ENCODE measurements at places on chromosomes 1 and 21.

GRCh38 chr1:94701796-94702441 is 118.2 kb upstream of the SLC44A3 start:
- no peak for DNase-seq

GRCh38 chr1:108814343-108815125 is 42.4 kb downstream of the AKNAD1 start:
- no peak for DNase-seq

DNA sequence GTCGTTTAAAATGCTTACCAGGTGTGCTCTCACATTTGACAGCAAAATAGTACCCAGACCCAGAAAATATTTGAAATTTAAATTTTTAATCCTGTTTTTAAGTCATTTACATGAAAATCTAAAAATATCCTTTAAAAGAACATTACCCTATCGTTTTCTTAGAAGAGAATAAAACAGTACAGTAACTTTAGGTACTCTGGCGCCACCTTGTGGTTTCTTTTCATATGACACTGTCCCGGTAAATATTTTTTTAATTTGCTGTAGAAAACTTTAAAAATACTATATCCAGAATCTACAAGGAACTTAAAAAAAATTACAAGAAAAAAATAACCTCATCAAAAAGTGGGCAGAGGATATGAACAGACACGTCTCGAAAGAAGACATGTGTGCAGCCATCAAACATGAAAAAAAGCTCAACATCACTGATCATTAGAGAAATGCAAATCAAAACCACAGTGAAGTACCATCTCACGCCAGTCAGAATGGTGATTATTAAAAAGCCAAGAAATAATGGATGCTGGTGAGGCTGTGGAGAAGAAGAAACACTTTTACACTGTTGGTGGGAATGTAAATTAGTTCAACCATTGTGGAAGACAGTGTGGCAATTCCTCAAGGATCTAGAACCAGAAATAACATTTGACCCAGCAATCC is 129.2 kb downstream of the RGS21 start:
- peak; percentile 28 for DNase-seq

DNA sequence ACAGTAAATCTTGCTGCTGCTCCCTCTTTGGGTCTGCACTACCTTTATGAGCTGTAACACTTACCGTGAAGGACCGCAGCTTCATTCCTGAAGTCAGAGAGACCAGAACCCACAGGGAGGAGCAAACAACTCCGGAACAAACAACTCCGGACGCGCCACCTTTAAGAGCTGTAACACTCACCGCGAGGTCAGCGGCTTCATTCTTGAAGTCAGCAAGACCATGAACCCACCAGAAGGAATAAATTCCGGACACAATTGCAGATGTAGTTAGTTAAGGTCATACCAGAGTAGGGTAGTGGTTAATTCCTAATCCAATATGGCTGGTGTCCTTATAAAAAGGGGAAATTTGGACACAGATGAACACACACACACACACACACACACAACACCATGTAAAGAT is 37.7 kb downstream of the VTCN1 start:
- DNase-seq = no peak

DNA sequence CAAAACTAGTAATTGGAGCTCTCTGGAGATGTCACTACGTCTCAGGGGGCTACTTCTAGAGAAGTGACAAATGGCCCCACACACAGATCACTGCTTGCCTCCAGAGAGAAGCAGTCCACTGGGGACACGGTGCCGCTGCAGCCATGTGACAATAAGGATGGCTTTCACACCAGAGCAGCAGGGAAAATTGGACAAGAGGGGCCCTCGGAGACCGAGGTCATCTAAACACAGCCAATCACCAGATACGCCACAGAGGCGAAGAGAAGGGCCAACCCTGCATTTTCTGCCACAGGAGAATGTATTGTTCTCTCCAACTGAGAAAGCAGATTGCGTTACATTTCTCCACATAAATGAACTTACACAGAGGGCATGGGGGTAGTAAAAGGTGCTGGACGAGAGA is 51.2 kb upstream of the TIAM1 start:
- no peak for DNase-seq

DNA sequence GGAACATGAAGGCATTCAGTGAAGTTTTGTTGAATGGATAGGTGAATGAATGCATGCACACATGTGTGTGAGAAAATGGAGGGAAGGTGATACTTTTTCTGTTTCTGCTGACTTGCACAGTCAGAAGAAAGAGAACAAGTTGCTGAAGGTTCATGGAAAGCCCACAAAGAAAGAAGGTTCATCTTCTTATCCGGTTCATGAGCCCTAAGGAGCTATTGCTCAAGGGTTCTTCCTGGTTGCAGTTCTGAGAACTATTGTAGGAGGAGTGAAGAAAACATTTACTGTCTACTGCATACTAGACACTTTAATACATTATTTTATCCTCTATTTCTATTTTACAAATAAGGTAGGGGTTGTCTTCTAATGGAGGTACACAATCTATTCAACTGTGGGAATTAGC is 13.4 kb upstream of the NIBAN1 start:
- no peak for DNase-seq

DNA sequence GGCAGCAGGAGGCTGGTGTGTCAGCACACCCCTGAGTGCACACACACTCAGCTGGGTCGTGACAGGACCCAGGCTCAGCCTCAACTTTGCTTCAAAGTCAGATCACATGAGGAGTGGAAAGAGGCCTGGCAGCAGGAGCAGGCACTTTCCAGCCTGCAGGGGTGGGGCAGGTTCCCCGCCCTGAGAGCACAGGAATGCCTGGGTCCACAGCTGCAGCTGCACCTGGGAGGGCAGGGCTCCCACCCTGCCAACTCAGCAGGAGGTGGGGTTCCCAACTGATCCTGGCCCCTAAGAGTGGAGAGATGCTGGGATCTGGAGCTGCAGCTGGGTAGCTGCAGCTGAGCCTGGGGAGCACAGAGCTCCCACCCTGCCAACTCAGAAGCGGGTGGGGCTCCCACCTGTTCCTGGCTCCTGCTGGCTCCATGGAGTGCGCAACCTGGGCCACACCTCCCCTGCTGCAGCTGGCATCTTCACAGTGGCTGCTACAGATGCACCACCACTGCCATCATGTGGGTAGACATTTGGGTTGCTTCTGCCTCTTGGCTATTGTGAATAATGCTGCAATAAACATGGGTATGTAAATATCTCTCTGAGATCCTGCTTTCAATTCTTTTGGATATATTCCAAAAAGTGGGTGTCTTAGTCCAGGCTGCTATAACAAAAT is 415.4 kb downstream of the TTLL7 start:
- DNase-seq = no peak

GRCh38 chr1:13778431-13778830 is 78.4 kb downstream of the PRDM2 start:
- DNase-seq = no peak

DNA sequence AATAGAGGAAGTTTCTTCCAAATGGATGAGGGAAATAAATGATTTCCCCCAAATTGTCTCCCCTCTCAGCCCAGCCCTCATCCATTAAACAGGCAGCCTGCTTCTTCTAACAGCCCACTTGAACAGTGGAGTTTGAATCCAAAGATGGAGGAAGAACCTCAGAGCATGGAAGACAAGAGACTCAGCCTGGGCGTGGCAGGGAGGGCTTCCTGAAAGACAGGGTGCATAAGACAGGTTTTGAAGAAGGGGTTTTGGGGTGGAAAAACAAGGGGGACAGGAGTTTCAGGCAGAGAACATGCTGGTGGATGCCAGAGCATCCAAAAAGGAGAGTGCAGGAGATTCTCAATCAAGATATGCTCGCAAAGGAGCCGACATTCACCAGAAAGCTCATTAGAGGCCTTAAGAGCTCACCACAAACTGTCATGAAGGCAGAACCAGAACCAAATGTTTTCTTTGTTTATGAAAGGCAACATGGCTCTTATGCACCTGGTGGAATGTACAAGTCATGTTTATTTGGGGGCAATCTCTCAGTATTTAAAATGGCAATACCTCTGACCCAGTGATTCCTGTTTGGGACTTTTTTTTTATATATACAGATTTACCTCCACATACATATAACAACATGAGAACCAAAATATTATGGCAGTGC is 26.5 kb upstream of the TSPEAR start:
- no peak for DNase-seq

GRCh38 chr1:36440646-36441045 is 9.6 kb downstream of the OSCP1 start:
- DNase-seq = no peak

- no peak for DNase-seq
Observed at GRCh38 chr1:64676386-64676785, 68.5 kb upstream of the RAVER2 start.

DNA sequence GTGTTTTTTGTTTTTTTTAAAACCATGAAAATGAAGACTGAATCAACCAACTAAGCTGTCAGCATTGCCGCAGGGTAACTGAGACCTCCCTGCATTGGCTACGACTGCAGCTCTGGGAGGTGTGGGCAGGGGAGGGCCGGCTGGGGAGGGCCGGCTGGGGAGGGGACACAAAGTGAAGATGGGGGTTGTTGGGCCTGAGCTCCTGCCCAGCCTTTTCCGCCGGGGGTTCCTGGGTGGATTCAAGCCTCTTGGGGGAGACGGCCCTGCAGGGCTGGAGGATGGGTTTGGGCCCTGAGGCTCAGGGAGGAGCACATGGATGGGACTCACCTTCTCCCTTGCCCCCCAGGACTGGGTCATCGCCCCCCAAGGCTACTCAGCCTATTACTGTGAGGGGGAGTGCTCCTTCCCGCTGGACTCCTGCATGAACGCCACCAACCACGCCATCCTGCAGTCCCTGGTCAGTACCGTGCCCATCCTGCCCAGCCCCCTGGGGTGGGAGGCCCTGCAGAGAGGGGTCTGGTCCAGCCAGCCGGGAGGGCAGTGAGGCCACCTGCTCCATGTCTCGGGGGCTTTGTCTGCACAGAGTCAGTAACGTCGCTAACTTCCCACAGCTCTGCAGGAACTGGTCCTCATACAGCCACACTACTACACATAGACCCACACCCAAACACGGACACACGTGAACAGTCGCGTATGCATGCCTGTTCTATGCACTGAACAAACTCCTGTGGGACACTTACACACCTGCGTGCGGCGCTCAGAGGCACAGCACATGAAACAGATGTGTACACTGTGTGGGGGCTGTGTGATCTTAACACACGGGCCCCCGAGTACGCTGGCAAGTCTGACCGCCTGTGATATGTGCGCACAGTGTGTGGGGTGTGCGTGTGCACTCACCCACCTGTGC is 31.5 kb downstream of the BMP8A start:
- DNase-seq = no peak

GRCh38 chr1:212367474-212368072 is 47.1 kb downstream of the PACC1 start:
- no peak for DNase-seq

DNA sequence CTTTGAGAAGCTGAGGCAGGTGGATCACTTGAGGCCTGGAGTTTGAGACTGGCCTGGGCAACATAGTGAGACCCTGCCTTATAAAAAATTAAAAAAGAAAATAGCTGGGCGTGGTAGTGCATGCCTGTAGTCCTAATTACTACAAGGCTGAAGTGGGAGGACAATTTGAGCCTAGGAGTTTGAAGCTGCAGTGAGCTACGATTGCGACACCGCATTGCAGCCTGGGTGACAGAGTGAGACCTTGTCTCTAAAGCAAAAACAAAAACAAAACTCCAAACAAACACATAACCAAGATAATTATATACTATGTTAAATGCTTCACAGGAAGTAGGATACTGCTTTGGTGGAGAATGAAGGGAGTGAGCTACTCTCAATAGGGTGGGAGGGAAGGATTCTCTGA is 5.4 kb upstream of the PAFAH2 start:
- DNase-seq = no peak

DNA sequence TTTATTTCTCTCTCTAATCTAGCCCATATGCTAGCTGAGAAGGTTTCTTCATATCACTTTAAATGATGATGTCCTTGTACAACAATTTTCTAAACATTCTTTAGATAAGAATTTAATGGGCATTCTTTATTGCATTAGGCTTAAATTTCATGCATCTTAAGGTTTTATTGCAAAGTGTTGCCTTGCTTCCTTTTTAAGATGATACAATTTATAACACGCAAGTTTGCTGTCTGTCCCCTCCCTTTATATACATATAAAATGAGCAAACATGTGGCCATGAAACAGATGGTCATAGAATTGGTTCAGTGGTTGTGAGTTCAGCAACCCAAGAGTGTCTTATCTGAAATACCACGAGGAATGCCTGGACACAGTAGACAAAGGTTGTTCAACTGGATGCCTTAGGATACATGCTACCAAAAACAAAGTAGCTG is 12.1 kb downstream of the NBPF3 start:
- DNase-seq = no peak

- DNase-seq = no peak
Observed at GRCh38 chr1:83543222-83543973, 455.5 kb downstream of the TTLL7 start.

- no peak for DNase-seq
Observed at GRCh38 chr21:43956670-43957035, 55.5 kb upstream of the TRAPPC10 start.

- no peak for DNase-seq
Observed at GRCh38 chr1:224517171-224517570, 82.6 kb upstream of the WDR26 start.

GRCh38 chr21:42721341-42721824 is 68.0 kb downstream of the PDE9A start:
- DNase-seq = no peak

GRCh38 chr1:147209825-147210821 is 15.0 kb downstream of the FMO5 start:
- DNase-seq = no peak

DNA sequence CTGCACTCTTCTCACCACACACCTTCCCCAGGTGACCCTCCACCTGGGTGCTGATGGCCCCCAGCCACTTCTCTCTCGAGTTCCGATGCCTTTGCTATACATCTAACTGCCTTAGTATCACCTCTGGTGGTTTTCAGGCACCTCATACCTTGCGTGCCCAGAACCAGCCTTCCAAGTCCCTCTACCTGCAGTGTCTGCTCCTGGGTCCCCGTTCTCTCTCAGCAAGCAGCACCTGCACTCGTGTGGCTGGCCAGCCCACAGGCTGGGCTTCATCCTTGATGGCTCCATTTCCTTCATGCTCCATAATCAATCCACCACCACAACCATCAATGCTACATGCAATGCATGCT is 49.2 kb upstream of the EDN2 start:
- no peak for DNase-seq

- DNase-seq = peak; percentile 84
Observed at GRCh38 chr21:34771512-34772028, 102.8 kb downstream of the CLIC6 start.

GRCh38 chr1:174964972-174965361 is 34.8 kb upstream of the CACYBP start:
- no peak for DNase-seq

- DNase-seq = no peak
Observed at GRCh38 chr1:169090900-169091311, 15.6 kb upstream of the ATP1B1 start.

DNA sequence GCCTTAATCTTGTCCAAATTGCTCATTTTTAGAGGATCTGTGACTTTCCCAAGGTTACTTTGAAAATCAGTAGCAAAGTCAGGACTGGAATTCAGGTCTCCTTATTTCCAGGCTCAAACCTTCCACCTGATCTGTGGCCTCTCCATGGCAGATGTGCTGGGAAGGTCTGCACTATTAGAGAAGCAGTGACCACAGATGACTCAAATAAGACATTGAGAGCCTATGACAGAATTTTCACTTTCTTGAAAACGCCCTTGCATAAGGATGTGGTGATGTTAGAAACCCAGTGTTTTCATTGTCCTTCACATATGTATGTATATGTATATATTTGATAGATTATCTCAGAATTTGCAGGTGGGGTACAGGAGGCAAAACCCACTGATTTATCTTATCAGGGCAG is 45.3 kb downstream of the TTC39A start:
- DNase-seq = no peak

Measured in RCC 7860 (cell line).